ENCODE measurements at places on chromosomes 2 and 18.
A peak's percentile ranks its signal among the peaks of the same experiment; 100 is the strongest.

DNA sequence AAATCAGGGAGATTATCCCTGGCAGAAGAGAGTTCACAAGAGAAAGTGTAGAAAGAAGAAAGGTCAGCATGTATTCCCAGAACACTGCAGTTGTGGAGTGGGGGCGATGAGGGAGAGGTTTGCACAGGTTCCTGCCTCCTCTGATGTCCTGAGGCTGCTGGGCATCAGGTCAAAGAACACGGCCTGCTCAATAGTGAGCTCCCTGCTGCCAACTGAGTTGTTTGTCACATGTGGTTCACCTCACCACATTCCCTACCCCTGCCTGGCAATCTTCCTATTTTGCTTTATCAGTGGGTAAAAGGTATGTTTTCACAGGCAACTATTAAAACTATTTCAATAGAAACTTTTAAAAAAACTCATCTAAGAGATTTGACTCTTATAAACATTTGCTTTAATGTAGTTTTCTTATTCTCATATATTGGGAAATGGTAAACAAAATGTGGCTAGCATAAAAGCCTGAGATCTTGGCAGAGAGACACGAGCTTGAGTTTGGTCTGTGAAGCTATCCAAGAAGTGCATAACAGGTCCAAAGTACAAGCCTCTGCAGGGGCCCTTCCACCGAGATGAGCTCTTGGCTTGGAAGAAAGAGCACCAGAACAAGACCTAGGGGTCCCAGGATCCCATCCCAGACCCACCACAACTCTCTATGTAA, 123.9 kb upstream of the SRD5A2 start:
- no peak for DNase-seq

DNA sequence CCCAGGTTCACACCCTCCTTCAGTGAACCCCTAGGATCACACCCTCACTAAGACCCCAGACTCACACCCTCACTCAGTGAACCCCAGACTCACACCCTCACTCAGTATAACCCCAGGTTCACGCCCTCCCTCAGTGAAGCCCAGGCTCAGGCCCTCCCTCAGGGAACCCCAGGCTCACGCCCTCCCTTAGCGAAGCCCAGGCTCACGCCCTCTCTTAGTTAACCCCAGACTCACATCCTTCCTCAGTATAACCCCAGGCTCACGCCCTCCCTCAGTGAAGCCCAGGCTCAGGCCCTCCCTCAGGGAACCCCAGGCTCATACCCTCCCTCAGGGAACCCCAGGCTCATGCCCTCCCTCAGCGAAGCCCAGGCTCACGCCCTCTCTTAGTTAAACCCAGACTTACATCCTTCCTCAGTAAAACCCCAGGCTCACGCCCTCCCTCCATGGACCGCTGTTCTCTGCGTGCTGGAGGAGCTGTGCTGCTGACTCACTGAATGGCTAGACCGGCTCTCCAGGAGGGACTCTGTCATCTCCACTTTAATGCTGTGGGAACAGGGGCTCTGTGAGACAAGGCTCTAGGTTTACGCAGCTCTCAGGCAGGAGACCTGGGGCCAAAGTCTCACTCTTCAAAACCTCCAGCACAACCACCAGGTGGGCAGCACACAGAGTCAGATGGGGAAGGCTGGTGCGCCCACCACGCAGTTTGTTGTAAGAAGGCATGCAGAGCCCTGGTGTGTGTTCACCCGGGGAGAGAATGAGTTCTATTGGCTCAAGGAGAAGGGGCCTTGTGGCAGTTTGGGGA, 506.9 kb upstream of the MYT1L start:
- no peak for DNase-seq

DNA sequence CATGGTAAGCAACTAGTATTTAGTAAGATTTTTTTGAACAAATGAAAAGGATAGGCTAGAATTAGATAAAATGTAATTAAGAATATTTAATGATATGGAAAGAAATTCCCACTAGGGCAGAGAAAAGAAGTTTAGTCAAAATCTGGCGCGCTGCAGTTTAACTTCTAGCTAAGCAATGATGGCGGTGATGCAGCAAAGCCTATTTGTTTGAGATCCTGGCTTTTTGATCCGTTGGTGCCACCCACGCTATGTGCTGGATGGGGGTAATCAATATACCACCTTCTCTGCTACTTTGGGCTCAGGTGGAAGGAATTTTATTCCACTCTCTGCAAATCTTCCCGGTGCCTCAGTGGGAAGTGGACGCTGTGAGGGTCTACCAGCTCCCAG, 421 bp upstream of the FAM171B start:
- DNase-seq = no peak

GRCh38 chr2:129799036-129799958, 180.2 kb upstream of the RAB6C start:
- DNase-seq = no peak

- peak; percentile 41 for DNase-seq
These were observed 69.2 kb downstream of the TRIP12 start for GRCh38 chr2:229852565-229852964.

GRCh38 chr2:47907039-47907781, 912 bp upstream of the FBXO11 start:
- peak; percentile 43 for DNase-seq

GRCh38 chr18:71849407-71849806, 694.7 kb downstream of the CBLN2 start:
- no peak for DNase-seq

GRCh38 chr2:178072383-178073301, at the start of gene PDE11A:
PDE11A (minus strand) TSS chr2:178072777; CDS start chr2:178072437, 340 bp downstream.
- DNase-seq = peak; percentile 6

DNA sequence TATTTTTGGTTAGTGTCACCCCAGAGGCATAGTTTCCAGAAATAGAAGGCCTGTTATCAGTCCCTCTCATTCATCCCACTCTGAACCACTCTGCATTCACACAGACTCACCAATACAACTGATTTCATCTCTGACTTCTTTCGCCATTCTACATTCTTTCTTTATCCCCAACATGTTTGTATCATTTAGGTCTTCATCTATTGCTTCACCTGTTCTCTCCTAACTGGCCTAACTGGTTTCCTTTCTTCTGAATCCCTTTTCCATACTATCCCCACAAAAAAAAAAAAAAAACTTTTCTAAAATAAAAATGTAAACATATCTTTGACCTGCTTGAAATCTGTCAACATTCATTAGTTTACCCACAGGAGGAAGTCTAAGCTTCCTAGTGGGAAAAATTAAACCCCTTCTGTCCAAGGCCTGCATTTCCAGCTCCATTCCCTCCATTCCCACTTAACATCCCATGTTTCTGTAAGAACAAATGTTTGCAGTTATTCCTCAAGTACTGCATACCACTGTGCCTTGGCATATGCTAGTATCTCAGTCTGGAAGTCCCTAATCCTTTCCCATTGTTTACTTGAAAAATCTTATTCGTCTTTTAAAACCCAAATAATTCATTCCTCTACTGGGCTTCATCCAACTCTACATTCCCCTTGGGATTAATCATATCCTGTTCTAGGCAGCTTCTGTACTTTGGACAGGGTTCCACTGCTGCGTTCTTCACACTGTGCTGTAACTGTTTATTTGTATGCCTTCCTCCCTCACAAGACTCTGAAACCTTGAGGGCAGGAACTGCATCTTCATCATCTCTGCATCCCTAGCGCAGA, 68.5 kb downstream of the FIGN start:
- no peak for DNase-seq

GRCh38 chr2:133266041-133266925, 302.0 kb downstream of the NCKAP5 start:
- DNase-seq = no peak

DNA sequence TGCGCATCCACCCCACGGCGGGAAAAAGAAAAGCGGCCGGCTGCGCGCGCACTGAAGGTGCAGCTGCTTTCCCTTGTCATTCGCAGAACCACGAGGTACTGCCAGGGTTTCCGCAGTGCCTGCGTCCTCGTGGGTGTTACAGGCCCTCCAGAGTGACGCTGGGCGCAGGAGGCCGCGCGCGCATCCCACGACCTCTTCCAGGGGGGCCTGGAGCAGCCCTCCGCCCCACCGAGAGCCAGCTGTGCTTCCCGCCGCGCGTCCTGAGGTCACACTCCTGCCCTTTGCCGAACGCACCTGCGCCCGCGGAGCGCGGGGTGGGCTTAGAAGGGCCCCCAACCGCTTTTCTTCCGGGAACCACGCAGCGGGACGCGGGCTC, 378 bp upstream of the IAH1 start:
- DNase-seq = peak; percentile 75

DNA sequence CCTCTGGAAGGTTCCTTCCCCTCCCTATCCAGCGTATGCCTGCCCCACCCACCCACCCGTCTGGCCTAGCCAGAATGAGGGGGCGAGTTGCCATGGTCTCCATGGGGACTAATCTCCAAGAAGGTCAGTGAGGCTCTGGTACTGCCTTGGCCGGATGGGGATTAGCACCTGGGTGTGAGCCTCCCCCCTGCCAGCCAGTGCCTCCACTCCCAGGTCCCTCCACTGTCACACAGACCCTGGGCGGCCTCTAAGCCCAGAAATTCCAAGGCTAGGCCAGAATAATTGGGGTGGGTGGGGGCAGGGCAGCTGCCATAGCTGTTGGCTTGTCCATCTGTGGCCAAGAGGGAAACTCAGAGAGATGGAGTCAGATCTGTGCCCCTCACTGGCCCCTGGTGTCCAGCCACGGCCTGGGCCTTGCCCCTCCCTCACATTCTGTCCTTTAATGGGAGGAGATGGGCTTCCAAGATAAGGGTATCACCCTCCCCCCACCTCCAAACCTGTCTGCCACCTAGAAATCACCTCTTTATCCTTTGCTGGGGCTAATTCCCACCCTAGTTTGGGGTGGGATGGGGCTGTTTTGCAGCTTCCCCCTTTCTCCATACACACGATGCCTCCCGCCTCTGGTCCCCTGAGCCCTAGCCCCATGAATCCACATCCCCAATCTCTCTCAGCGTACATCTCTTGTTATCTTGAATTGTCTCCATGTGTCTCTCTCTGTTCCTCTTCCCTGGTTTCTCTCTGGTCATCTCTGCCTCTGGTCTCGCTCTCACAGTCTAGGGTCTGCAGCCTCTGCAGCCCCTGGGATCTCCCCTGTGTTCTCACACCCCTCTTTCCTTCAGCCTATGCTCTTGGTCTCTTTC, 6.0 kb upstream of the CRYBA2 start:
- no peak for DNase-seq

GRCh38 chr2:216110620-216111019, 1.5 kb downstream of the XRCC5 start:
- no peak for DNase-seq

- DNase-seq = no peak
These were observed 286.2 kb downstream of the ZNF516 start for GRCh38 chr18:76208678-76209306.

DNA sequence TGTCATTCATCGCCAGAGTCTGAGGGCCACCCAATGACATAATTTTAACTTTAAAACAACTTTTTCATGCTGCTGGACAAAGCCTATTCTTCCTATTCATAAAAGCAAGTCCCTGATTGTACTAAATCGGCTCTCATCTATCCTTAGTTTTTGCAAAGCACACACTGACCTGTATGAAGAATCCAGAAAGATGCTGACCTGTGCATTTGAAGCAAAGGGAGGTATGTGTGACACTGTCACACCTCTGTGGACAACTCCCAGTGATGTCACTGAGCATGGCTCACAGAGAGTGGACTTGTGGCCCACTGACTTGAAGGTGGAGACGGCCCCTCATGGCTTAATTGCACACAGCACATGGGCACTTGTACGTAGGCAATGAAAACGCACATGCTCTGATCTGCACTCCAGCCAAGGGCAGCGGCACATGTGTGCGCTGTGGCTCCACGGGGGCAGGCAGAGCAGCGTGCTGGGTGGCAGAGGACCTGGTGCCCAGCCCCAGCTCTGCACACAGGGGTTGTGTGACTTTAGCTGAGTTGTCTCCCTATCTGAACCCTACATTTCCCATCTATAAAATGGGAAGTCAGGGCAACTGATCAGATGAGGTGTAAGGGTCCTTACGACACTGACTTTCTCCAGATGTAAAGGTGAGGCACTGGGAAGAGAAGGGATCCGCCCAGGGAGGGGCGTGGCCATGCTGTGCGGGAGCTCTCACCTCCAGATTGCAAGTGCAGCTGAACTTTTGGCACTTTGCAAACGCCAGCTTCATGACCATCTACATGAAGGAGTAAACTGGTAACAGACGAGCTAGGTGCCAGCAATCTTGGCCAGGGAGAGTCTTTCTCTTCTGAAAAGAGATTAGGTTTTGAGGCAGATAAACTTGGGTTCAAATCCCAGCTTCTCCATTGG, 14.3 kb upstream of the ODC1 start:
- no peak for DNase-seq

GRCh38 chr18:9746958-9747357, 38.9 kb downstream of the RAB31 start:
- DNase-seq = no peak

GRCh38 chr2:102001767-102002142, 10.0 kb downstream of the IL1R2 start:
- DNase-seq = peak; percentile 44

- DNase-seq = no peak
These were observed 181.2 kb downstream of the ATAD2B start for GRCh38 chr2:23745726-23746105.

DNA sequence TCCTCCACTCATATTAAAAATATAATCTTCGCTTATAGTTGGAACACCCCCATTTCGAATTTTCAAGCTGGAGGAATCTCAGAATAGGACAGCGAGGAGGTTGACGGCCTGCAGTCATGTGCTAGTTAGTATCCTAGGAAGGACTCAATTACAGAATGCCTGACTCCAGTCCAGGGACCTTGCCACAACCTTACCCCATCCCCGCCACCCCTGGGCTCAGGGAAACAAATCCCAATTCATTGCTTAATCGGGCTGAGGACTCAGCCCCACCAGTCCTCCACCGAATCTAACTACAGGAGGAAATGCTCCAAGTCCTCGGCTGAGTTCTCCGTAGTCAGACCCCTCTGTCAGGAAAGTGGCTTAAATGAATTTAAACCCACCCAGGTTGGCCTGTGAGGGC, 31.7 kb upstream of the ZBTB7C start:
- no peak for DNase-seq

DNA sequence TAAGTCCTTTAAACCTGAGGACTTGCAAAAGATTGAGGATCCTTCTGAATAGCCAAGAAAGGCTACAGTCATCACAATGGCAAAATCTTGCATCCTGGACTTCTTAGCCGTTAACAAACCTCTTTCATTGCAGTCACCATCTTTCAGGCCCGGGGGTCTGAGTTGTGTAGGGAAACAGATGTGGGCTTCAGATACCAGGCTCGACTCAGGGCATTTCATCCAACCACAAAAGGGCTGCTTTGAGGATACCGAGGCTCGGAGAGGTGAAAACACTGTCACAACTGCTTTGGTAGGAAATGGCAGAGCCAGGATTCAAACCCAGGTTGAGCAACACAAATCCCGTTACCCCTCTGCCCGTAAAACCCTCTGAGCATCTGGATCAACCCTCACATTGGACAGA, 147.4 kb downstream of the TFCP2L1 start:
- DNase-seq = no peak

DNA sequence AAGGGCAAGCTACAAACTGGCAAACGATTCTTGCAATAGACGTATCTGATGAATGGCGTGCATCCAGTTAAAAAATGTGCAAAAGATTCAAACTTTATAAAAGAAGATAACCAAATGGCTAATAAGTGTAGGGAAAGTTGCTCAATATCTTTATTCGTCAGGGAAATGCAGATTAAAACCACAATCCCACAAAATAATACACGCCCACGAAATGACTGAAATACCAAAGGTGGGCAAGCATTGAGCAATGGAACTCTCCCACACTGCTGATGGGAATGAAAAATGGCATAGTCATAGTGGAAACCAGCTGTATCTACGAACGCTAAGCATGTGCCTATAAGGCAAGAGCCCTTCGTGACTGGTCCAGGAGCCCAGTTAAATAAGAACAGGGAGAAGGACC, 168.6 kb upstream of the SIX2 start:
- no peak for DNase-seq

- no peak for DNase-seq
These were observed 1568.6 kb upstream of the NXPH2 start for GRCh38 chr2:140348826-140349225.
